Mesothelial cell of epicardium (in vitro differentiated cells): ENCODE measurements at places on chromosomes 1 and 21.

- no peak overlapping the region for H3K4me3 ChIP-seq
- no peak for DNase-seq
- H3K27me3 ChIP-seq, result no peaks in the 10 kb centered on the region
These were observed 35.9 kb downstream of the TMCC2 start for GRCh38 chr1:205263580-205264190.

DNA sequence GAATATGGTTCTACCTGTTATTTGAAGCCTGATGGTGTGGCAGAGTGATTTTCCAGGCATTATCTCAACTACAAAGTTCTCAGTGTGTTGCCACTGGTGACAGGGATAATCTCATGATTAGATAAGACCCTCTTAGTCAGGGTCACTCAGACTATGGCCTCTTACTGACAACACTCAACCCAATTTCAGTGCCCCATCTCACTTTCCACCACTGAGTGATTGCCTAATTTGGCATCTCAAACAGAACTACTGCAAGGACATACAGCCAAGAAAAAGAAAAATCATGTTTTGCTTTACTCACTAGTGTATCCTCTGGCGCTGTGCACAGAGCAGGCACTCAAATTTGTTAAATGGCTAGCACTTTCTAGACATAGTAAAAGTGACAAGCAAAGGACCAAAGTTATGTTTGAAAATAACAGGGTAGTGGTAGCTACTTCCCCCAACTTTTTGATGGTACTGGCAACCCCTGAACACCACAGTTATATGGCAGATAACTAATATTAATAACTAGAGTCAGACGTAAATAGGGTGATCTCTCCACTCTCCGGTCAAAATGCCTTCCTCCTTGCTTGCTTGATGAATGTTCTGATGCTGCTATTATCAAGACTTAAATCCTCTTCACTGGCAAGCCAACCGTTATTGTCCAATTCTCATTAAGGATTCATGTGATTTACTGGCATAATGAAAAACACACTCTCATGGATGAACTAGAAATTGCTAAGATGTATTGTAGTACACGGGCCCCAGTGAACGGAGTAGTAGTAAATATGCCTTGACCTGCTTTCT, 37.1 kb upstream of the SLC30A10 start:
- no peak overlapping the region for H3K4me3 ChIP-seq
- H3K4me1 ChIP-seq, result peaks cover 4% of the 10 kb centered on the region
- H3K27me3 ChIP-seq, result peaks cover 9% of the 10 kb centered on the region
- H3K36me3 ChIP-seq, result peaks cover 17% of the 10 kb centered on the region
- no peak for DNase-seq

DNA sequence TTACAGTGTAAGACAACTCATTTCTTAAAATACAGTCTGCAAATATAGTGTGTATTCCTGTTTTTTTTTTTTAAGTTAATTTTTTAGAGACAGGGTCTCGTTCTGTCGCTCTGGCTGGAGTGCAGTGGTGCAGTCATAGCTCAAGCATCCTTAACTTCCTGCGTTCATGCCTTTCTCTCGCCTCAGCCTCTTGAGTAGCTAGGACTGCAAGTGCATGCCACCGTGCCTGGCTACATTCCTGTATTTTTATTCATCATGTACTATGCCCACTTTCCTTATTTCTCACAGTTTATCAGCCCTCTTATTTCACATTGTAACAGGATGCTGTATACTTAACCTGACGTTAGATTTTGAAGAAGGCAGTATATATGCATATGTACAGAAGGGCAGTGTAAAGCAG, 26.7 kb downstream of the MIER1 start:
- H3K27ac ChIP-seq, result no peak overlapping the region
- no peak overlapping the region for H3K4me3 ChIP-seq
- no peak for DNase-seq
- peaks cover 49% of the 10 kb centered on the region for H3K36me3 ChIP-seq
- H3K4me1 ChIP-seq, result no peaks in the 10 kb centered on the region

DNA sequence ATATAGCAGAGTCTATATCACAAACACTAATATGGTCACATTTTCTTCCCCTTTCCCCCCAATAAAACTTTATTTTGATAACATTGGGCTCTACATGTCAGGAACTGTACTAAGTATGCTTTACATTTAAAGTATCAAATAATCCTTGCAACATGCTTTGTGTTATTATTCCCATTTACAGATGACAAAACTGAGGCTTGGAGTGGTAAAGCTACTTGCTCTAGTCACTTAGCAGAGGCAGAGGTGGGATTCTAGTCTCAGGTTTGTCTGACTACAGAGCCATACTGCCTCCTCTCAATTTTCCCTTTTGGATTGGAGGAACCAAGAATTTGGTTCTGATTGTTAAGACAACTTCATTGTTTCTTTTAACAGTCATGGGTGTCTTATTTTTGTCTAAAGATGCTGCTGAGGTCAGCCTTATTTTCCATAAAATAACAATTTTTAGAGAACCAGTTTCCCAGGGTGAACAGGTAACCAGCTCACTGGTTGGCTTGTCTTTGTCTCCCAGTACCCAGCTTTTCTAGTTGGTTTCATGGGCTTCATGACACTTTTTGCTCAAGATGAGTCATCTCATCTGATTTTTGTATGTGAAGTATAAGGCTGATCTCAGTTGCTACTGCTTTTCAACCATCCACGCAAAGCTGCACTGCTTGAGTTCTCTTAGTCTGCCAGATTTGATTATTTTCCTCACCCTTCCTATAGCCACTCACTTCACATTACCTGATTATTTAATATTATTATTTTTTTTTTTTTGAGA, 81.0 kb upstream of the ARID1A start:
- no peaks in the 10 kb centered on the region for H3K36me3 ChIP-seq
- H3K27ac ChIP-seq, result no peak overlapping the region
- H3K4me3 ChIP-seq, result no peak overlapping the region

GRCh38 chr1:206468571-206468970, 1.7 kb upstream of the IKBKE start:
- no peak overlapping the region for H3K27ac ChIP-seq
- H3K4me1 ChIP-seq, result peaks cover 45% of the 10 kb centered on the region
- peaks cover 22% of the 10 kb centered on the region for H3K27me3 ChIP-seq
- H3K4me3 ChIP-seq, result no peak overlapping the region
- DNase-seq, result no peak

- H3K27me3 ChIP-seq, result peaks cover 18% of the 10 kb centered on the region
- peak within 1 kb of the TSS; percentile 93 for H3K27ac ChIP-seq
- H3K4me1 ChIP-seq, result peaks cover 16% of the 10 kb centered on the region
These were observed at the start of gene LYST for GRCh38 chr1:235866205-235866912. TSS of gene LYST (minus strand) at chr1:235866906. CDS start at chr1:235830417, 36,489 bp downstream.

GRCh38 chr1:230230948-230231773, 164.1 kb downstream of the GALNT2 start:
- H3K27me3 ChIP-seq, result no peaks in the 10 kb centered on the region
- H3K4me3 ChIP-seq, result no peak overlapping the region
- no peak for DNase-seq
- H3K36me3 ChIP-seq, result no peaks in the 10 kb centered on the region
- H3K27ac ChIP-seq, result no peak overlapping the region

GRCh38 chr1:65056234-65056633, 89.9 kb upstream of the JAK1 start:
- H3K4me1 ChIP-seq, result no peaks in the 10 kb centered on the region
- DNase-seq, result no peak
- no peak overlapping the region for H3K27ac ChIP-seq
- H3K36me3 ChIP-seq, result peaks cover 31% of the 10 kb centered on the region

DNA sequence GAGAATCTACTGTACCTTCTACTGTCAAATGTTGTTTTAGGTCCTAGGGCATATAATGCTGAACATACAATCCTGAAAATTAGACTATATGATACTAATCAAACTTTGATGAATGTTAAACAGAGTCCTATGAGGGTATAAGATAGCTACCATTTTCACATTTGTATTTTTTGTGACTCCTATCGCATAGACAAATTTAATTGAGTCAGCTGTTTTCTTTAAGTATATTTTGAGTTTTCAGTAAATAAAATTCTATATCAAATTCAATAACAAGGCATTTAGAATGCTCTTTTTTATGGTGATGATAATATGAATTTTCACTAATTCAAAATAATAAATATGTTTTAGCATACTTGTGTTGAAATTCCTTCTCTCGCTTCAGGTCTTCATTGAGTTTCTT, 10.0 kb downstream of the LRRC39 start:
- H3K4me1 ChIP-seq, result no peaks in the 10 kb centered on the region
- no peak overlapping the region for H3K27ac ChIP-seq
- no peaks in the 10 kb centered on the region for H3K36me3 ChIP-seq
- H3K27me3 ChIP-seq, result peaks cover 1% of the 10 kb centered on the region

DNA sequence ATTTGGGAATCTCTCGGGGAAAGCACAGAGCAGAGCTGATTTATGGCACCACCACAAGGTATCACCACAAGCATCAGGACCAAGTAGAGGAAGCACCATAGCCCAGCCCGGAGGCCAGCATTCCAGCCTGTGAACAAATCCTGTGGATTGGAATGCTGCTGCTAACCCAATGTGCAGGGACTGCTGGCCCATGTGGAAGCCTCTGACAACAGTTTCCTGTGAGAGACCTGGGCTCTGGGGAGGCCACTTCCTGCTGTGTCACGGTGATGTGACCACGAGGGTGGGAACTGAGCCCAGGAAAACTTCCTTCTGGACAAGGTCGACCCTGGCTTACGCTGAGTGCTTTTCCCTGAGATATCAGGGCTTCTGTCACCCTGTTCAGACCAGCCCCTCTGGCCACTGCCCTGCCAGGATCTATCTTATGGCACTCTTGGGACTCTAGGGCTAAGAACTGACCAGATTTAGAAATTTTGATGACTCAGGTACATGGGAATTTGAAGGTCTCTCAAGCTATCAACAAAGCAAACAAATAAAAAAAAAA, 88.3 kb upstream of the NGF start:
- no peak overlapping the region for H3K27ac ChIP-seq
- no peaks in the 10 kb centered on the region for H3K36me3 ChIP-seq
- no peak for DNase-seq
- H3K27me3 ChIP-seq, result no peaks in the 10 kb centered on the region
- peaks cover 26% of the 10 kb centered on the region for H3K4me1 ChIP-seq
- no peak overlapping the region for H3K4me3 ChIP-seq
